H54 (cell line): ENCODE measurements at places on chromosomes 1 and 21.

DNA sequence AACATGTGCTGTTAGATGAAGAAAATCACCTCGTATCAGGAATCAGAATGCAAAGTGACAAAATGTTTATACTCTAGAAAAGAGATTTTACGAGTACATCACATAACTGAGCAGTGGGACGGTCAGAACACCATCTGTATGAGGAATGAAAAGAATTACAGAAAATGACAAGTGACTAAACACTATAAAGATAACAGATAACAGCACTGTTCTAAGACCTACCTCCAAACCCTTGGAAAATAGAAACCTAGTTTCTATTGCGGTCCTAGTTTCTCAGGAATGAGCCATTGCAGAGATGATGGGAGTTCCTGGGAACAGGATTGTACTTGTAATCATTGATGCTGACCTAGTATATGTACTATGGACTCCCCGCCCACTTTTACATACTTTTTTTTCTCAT lies 839.4 kb upstream of the ADAMTS5 start:
- no peak for DNase-seq

DNA sequence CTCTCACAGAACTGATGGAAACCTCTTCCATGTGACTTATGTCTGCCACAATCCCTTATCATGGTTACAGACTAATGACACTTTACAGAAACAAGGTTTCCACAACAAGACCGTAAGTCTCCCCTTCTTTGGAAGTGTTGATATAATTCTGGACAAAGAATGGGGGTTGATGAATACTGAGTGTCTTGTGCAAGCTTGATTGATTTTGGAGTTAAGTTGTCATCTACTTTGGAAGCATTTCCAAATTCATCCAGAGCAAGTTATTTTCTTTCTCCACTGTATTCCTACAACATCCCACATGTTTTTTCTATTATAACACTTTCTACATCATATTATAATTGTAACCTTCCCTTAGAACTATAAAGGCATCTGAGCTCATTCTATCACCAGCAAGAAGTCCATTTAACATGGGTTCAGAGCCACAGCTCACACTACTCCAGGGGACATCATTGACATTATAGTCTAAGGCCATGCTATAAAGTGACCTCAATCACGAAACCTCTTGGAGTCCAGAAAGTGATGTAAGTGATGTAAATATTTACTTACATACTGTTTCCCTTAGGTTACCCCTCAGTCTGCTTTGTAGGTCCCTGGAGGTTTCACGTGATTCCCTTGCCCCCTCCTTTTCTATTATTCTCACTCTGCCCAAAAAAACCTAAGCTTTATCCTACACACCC lies 125.7 kb upstream of the PBX1 start:
- DNase-seq = no peak

- no peak for DNase-seq
Measured at GRCh38 chr1:170620164-170620563, 43.8 kb upstream of the PRRX1 start.

- DNase-seq = no peak
Measured at GRCh38 chr1:20099533-20099932, 19.8 kb downstream of the PLA2G2D start.

GRCh38 chr1:208654241-208654640 lies 410.1 kb upstream of the PLXNA2 start:
- DNase-seq = no peak

- no peak for DNase-seq
Measured at GRCh38 chr1:25795946-25796810, 3.8 kb upstream of the SELENON start.

DNA sequence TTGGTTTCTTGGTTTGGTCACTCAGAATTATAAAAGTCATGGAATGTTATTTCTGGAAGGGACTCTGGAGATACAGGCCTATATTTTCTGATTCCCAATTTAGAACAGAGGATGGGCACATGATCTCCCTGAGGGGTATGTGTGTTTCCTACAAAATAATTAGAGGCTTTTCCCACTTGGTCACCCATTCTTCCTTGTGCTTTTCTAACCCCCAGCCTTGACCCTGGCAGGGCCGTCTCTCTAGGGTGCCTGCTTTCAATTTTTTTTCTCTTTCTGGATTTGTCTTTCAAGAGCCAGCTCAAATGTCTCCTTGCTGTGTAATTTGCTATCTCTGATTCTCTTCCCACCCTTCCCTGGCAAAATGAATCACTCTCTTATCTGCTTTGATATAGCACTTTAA lies 131.9 kb downstream of the HLX start:
- no peak for DNase-seq

DNA sequence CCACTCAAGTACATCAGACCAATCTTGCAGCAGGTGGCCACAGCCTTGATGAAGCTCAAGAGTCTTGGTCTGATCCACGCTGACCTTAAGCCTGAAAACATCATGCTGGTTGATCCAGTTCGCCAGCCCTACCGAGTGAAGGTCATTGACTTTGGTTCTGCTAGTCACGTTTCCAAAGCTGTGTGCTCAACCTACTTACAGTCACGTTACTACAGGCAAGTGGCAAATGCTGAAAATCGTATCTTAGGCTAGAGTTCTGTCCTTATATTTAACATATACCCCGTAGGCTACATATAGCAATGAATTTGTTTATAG lies 12.1 kb downstream of the HIPK1 start:
- DNase-seq = no peak

- no peak for DNase-seq
Measured at GRCh38 chr1:67440339-67440738, 10.1 kb upstream of the SERBP1 start.

- no peak for DNase-seq
Measured at GRCh38 chr1:223819730-223820514, 25.8 kb downstream of the TP53BP2 start.

DNA sequence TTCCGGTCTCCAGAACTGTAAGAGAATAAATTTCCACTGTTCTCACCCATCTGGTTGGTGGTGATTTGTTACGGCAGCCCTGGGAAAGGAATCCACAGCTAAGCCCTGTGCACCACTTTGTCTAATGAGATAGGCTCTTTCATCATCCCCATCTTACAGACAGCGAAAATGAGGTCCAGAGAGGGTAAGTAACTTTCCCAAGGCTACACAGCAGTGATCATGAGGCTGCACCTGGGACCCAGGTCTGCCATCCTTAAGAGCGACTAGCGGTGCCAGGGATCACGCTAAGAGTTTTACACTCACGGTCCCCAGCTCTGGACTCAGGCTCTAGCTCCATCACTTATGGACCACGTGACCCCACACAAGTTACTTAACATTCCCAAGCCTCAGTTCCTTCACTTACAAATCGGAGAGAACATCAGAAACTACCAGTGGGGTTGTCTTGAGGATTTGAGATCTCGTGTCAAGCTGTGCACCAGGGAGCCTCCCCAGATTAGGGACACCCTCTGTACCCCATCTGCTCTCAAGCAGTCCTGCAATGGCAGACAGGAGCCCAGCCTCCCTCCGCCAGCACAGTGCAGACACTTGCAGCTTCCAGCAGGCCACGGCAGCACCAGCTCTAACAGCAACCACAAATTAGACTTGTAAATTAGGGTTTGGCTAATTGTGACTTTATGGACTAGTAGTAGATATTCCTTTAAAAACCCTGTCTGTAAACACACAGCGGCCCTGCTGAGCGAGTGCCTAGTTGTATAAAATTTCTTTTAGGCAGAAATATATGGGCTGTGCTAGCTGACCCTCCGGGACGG lies 87.3 kb downstream of the DISP3 start:
- DNase-seq = no peak

DNA sequence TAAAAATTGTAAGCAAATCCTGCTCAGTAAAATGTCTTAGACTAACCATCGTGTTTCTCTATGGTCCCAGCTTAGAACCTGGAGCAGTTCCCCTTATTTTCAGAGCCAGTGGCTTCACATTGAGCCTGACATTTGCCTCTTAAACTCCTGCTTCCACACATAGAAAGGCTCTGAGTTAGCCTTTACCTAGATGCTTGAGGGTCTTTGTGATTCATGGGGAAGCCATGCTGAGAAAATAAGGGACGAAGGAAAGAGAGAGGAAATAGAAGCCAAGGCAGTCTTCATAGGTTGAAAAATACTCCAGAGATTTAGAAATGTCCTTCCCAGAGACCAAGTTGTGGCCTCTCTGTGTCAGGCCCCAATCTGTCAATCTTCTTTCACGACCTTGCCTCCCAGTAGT lies 16.1 kb upstream of the RBBP5 start:
- no peak for DNase-seq

DNA sequence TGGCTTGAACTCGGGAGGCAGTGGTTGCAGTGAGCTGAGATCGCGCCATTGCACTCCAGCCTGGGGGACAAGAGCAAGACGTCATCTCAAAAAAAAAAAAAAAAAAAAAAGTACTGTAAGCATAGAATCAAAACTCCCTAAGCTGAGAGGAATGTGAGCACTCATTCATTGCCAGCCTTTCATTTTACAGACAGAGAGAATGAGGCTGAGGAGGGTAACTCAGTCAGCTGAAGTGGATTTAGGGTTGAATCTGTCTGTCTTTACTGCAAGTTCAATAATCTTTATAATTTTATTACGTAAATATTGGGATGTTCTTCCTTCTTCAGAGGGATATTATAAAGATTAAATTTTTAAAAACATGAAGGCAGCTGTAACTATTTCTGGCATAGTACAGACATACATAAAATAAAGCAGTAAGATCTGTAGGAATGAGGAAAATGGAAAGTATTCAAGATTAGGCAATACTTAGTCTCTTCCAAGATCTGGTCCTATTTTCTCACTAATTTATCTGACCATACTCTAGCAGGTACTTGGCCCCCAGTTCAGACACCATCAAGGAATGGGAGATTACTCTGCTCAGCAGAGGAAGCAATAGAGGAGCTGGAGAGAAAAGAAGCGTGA lies 24.1 kb upstream of the MNDA start:
- DNase-seq = no peak

- DNase-seq = no peak
Measured at GRCh38 chr1:99768524-99769245, 2.2 kb upstream of the FRRS1 start.

DNA sequence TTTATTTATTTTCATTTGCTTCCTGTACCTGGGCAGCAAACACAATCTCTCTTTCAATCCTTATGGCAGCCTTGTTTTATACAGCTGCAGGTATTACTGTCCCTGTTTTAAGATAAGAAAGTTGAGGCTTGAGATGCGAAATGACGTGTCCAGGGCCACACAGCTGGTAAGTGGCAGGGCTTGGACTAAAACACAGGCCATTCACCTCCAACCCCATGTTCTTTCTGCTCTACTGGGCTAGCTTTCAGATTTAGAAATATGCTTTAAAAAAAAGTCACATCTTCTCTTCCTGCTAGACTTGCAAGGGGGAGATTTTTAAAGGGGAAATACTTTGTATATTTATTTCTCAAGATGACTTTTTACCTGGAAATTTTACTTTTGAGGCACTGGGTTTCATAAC lies 62.8 kb downstream of the CNST start:
- no peak for DNase-seq

DNA sequence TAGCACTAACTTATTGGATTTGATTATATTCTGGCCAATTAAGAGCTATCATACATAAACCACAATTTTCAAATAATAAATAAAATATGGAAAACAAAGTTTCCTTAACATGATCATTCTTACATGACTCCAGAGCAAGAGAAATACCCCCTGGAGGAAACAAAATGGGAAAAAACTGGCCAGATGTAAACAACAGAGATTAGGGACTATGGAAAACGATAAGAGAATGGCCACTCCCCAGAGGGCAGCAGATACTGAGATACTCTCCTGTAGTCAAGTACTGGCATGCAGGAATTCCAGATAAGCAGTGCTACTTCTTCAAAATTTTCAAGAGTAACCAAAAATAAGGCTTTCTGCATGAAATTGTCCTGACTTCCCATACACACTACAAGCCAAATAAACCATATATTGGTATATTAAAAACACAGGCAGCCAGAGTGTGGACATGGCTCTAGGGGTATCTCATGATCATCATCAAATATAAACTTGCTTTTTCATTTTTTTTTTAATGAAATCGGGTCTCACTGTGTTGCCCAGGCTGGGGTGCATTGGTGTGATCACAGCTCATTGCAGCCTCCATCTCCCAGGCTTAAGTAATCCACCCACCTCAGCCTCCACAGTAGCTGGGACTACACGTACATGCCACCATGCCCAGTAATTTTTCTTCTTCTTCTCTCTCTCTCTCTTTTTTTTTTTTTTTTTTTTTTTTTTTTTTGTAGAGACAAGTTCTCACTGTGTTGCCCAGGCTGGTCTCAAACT lies 118.5 kb downstream of the EIF4G3 start:
- no peak for DNase-seq

DNA sequence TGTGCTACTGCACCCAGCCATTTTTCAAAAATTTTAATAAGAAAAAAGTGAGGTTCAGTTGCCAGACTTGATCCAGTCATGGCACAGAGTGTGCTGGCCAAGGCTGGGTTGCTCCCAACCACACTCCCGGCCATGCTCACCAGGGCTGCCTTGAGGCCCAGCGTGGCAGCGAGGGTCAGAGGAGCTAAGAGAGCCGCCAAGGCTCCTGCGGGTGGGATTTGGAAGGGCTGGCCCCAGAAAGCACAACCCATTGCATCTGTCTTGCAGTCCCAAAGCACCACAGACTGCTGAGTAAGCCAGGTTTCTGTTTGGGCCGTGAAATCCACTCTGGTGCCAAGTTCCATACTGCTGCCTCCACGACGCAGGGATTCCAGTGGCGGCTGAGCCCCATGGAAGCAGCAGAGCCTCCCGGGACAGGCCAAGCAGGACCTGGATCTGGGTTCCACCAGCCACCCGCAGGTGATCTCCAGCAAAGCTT lies 22.6 kb downstream of the ZBTB17 start:
- DNase-seq = no peak

GRCh38 chr1:201501812-201502510 lies 5.0 kb downstream of the CSRP1 start:
- no peak for DNase-seq

- no peak for DNase-seq
Measured at GRCh38 chr1:73914951-73915350, 283.0 kb downstream of the LRRIQ3 start.

GRCh38 chr1:155261852-155262673 lies at the start of gene SCAMP3:
Gene SCAMP3, minus strand, starts transcription at chr1:155262360. Its CDS starts 209 bp downstream, at chr1:155262151.
- DNase-seq = peak; percentile 97

DNA sequence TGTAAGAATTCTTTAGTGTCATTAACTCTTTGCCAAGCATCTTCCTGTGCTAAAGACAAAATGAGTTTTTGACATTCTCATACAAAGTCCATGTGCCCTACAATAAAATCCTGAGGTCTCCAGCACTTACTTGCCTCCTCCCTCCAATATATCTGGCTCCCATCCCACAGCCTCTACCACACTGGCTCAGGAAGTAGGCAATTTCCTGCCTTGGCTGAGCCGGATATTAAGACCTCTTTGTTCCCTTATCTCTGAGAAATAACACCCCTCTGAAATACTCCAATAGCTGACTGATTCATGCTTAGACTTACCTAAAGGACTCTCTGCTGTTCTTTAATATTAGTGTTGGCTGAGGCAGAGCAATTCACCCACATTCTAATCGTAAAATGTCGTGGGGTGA lies 37.6 kb upstream of the GORAB start:
- DNase-seq = no peak
